ENCODE measurements at places on chromosomes 1 and 21. TPM values are rescaled to one million over a fixed set of nuclear protein-coding genes. Genes with fewer than 3 reads are reported as not detected.

DNA sequence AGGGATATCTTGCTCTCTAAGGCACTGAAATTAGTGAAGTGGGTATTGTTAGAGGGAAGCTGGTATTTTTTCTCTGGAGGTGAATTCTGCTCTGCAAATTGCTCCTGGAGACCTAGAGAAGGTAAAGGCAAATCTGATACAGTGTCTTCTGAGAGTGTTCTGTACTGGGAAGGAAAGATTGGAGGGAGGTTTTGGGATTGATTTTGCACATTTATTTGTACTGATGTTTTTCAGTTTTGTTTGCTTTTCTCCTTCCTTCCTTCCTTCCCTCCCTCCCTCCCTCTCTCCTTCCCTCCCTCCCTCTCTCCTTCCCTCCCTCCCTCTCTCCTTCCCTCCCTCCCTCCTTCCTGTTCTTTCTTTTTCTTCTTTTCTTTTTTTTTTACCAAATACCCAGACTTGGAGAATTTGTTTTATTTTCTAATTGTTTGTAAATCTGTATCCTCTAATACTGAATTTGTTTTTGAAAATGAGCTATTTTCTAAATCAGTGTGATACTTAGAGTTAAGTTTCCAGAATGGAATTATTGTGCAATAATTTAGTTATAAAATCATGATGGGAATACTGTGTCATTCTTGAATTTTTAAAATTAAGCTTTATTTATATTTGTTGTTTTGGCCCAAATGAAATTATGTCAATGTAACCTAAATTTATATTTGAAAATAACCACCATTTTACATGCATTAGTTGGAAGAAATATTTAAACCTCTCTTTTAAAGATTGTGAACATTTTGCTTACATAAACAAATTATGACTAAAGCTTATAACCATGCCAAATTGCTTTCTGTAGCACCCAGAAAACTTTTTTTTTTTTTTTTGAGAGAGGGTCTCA, 4.9 kb downstream of the CMPK1 start:
- no peak for DNase-seq

DNA sequence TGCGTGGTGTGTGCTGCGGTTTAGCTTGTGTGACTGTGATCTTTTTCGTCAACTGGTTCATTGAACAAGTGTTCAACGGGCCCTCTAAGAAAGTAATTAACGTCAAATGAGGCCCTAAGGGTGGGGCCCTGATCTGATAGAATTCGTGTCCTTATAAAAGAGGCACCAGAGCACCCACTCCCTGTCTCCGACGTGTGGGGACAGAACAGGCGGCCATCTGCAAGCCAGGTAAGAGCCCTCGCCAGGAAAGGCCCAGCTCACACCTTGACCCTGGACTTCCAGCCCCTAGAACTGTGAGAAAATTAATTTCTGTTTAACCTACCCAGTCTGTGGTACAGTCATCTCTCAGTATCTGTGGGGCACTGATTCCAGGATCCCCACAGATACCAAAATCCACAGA, 20.4 kb upstream of the SAMD11 start:
- no peak for DNase-seq

- no peak for DNase-seq
Measured at GRCh38 chr21:41666641-41667081, 100.2 kb downstream of the RIPK4 start.

DNA sequence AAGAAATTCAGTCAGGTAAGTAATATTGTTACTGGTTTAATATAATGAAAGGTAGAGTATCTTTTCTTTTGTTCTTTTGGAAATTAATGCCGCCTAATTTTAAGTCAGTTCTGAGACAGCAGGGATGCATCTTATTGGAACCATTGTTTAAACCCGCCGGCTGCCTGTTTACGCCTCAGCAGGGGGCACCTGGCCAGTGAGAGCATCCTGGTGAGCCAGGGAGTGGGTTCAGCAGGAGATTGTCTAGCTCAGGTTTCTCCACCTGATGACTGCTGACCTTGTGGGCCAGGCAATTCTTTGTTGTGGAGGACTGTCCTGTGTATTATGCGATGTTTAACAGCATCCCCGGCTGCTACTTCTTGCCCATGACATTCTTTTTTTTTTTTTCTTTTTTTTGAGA, 30.2 kb downstream of the CHAF1B start:
- no peak for DNase-seq

GRCh38 chr1:115811140-115811828, 29.6 kb downstream of the NHLH2 start:
- DNase-seq: peak; percentile 41

DNA sequence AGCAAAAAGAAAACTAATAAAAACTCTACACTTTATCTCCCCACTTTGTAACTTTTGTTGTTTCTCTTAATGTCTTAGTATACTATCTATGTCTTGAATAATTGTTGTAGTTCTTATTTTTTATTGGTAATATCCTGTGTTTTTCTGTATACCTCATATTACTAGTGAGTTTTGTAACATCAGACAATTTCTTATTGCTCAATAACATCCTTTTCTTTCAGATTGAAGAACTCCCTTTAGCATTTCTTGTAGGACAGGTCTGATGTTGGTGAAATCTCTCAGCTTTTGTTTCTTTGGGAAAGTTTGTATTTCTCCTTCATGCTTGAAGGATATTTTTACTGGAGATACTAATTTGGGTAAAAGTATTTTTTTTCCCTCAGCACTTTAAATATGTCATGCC, 79.8 kb upstream of the LRRC8B start:
- DNase-seq: no peak

GRCh38 chr1:55172272-55172671, 42.9 kb downstream of the USP24 start:
- DNase-seq: peak; percentile 60

DNA sequence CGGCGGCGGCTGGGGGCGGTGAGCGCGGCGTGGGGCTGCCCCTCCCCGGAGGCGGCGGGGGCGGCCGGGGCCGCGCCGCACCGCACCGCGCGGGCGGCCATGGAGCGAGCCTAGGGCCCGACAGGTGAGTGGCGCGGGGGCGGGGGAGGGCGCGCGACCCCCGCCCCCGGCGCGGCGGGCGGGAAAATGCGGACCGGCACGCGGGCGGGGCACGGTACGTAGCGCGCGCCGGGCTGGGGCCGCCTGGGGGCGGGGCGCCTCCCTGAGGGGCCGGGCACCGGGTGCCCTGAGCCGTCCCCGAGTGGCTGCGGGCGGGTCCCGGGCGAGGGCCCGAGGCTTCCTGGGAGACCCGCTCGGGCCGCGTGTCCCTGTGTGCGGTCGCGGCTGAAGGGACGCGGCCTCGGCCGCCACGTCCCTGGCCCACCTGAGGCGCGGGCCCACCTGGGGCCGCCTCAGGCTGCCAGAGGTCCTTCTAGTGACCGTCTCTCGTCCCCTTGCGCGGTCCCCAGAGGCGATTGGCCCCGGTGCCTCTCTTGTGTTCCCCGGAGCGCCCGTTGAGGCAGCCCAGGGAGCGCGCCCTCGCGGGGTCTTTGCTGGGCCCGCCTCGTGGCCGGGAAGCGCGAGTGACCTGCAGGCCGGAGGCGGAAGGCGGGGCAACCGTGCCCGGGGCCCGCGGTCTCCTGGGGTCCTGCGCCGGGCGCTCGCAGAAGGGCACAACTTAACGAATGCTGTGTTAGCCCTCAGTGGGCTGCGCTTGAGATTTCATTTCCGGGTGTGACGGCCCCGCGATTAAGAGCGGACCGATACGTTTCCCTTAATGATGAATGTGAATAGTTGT, 500 bp downstream of the FAM20B start:
- peak; percentile 61 for DNase-seq

GRCh38 chr1:53088616-53089300, 26.7 kb downstream of the PODN start:
- no peak for DNase-seq

- no peak for DNase-seq
Measured at GRCh38 chr1:52756020-52756419, 29.8 kb downstream of the ZYG11B start.

DNA sequence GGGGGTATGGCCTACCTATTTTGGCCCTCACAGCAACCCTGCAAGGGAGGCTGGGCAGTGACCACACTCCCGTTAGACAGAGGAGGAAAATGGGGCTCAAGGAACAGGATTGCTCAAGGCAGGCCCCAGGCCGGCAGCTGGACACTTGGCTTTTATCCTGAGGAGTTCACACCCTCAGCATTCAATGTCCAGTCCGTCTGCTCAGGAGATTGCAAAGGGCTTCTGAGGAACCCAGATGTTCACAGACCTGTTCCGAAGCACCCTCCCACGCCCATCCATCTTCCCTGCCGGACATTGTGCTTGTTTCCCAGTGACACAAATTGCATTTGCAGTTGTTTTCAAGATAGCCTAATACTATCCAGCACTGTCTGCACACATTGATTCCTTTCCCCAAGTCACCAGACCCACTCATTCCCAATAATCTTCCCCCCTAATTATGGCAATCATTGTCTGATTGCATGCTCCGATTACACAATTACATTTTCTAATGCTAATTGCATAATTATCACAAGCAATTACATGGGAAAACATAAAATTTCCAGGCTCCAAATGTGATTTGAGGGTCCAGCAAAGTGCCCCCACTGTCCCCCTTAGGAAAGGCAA, 4.3 kb upstream of the UBL4B start:
- DNase-seq: no peak

DNA sequence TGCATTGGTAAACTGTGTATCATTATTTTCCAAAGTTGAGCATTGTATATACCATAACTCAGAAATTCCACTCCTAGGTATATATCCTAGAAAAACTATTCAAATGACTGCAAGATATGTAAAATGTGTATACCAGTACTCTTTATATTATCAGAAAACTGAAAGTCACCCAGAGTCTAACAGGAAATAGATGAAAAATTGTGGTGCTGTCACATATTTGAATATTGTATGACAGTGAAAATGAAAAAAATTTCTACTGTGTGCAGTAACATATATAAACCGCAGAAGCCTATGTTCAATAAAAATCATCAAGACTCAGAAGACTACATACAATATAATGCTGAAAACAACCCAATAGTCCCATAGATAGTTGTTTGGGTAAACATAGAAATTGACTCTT, 74.4 kb upstream of the LYPLAL1 start:
- DNase-seq: no peak

- no peak for DNase-seq
Measured at GRCh38 chr21:44258056-44258725, 3.5 kb downstream of the DNMT3L start.

DNA sequence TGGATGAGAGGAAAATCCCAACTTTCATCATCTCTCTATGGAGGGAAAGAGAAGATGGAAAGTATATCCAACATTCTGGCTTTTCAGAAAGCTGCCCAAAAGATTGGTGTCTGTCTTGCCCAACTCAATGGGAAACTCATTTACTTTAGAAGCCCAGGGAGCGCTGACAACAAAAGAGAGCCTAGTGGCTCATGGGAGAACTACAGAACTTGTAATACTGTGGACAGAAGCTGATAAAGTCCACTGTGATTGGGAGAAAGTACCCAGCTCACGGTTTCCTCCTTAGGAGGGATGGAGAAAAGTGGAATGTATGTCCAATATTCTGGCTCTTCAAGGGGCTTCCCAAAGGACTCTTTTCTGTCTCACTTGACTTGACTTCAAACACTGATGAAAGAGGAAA, 66.0 kb downstream of the RGS21 start:
- DNase-seq: no peak

DNA sequence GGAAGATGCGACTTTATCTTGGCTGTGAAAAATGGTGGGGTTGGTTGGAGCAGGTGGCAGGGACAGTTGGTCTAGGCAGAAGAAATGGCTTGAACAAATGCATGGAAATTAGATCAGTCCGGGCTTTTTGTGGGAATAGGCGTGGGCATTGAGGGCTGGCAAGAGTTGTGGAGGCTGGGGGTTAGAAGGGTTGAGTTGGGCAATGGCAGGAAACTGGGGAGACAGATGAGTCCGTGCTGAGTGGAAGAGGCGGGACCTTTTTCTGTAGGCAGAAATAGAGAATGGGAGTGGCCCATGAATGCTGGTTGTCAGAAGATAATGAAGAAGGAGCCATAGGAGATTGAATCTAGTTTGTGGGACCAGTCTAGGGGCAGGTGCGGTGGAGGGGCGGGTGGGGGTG, 6.9 kb downstream of the PDPN start:
- DNase-seq: no peak

DNA sequence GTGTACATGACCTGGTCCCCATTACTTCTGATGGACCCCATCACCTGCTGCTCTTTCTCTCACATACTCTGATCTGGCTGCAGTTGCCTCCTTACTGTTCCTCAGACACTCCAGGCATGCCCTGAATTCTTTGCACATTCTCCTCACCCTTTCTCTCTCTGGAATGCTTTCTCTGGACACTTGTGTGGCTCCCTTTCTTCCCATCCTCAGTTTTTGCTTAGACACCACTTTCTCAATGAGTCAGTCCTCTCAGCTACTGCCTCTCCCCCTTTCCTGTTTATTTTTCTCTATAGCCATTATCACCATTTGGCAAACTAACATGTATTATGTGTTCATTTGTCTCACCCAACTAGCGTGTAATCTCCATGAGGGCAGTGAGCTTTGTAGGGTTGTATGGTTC, 28.1 kb downstream of the PLXNA2 start:
- DNase-seq: peak; percentile 65

DNA sequence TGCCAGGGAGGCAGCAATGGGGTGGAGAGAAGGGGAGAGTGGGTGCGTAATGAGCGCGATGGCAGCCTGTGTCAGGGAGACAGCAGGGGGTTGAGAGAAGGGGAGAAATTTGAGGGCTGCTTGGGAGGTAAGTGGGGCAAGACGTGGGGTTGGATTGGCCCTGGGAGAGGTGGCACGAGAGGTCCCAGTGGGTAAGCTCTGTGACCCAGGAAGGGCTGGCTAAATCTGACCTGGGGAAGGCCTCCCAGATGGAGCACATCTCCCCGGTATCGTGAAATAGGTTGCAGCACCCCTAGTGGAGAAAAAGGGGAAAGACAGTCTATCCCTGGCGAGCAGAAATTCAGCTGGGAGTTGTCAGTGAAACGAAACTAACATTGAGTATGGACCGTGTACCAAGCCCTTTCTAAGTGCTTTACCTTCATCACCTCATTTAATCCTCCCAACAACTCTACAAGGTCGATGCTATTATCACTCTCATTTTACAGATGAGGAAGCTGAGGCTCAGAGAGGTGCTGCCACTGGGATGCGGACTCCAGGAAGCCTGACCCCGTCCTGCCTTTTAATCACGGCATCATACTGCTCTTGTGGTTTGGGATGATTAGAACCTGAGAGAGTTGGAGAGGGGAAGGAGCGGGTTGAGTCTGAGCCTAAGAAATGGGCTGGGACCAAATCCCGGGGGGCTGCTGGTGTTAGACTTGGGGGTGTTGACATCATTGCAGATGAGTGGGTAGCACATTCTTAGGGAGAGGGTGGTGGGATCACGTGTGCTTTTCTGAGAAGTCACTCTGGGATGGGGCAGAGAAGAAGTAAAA, 56.6 kb upstream of the RPL11 start:
- peak; percentile 63 for DNase-seq

The ZNF670 gene
- total RNA-seq: 1.3 TPM

The OR2T33 gene
- 0.15 TPM for total RNA-seq

The HDAC1 gene
- total RNA-seq: 67.6 TPM

The ISG20L2 gene
- 22.6 TPM for total RNA-seq

The OR6K3 gene
- not detected for total RNA-seq

The TNFSF4 gene
- total RNA-seq: 3.1 TPM
